GOT3 (cell line): ENCODE measurements at places on chromosomes 4 and X.

DNA sequence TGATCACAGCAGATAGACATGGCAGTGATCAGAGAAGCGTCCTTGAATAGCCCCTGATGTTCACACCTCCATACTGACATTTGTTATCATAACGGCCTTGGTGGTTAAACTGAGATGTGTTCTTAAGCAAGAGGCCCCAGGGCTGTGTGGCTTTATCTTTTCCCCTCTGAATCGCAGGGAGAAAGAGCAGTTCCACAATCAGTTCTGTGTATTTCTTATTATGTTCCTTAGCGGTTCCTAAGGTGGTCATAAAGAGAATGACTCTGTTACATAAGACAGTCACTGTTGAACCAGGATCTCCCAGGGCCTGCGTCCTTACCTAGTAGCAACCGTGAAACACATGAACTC, 52.8 kb upstream of the CBR4 start:
- no peak for DNase-seq

DNA sequence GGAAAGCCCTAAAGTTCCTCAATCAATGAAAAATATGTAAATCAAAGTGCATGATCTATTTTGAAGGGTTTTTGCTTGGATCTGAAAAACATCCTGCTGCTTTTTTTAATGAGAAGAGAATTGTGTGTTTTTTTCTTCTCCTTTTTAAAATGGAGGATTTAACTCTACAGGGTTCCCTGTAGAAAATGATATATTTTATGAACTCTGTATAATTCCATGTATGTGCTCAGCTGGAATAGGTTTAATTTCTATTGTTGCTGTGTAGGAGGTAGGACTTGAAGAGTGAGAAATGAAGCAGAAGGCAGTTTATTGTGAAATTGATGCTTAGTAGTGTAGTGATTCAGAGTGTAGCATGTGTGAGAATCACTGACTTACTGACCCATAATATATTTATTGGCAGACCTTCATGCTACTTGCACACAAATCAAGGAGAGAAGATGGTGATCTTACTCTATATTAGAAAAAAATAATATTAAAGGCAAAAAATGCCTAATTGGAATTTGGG, 286.8 kb upstream of the FSTL5 start:
- no peak for DNase-seq

- DNase-seq = no peak
These were observed 21.7 kb upstream of the ATXN3L start for GRCh38 chrX:13341491-13342101.

DNA sequence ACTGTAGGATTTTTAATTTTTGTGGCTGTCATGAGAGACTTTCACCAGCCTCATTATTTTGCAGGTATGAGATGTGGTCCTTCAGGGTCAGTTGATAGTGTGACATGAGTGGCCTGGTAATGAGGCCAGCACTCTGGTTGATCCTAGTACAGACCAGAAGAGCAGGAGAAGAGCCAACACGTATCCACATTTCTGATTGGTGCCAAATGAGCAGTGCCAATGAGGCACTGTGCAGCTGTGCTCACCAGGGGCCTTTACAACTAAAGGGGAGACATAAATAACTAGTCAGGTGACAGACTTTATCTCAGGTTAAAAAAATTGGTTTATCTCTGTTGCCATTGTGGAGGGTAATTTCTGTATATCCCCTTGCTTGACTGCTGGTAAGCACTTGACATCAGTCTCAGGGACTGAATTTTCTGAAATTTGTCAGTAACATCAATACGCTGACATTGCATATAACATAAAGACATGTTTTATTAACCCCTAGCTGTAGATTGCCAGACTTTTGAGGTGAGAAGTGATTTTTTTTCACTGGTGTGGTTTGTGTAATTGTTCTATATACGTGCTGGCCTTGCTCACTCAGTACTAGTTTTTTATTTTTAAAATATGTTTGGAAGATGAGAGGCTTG, 101.2 kb downstream of the AFF1 start:
- no peak for DNase-seq

DNA sequence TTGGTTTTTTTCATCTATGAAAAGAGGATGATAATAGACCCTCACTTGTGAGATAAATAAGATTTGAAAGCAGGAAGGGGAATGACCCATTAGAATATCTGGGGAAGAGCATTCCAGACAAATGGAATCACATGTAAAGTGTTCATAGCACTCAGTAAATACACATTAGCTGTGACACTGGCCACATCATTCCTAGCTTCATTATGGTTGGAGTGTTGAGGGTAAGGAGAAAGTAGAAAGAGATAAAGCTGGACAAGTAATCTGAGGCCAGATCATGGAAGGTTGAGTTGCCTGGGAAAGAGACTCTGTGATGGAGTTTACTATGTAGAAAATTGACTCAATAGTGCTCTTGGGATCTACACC, 6.9 kb upstream of the PGRMC1 start:
- DNase-seq = no peak

GRCh38 chr4:96162636-96163035, 322.7 kb downstream of the PDHA2 start:
- no peak for DNase-seq

GRCh38 chr4:154781983-154782293, 866 bp downstream of the RBM46 start:
- DNase-seq = no peak

GRCh38 chr4:22870847-22871449, 178.2 kb downstream of the GBA3 start:
- no peak for DNase-seq

GRCh38 chr4:6307891-6308290, 38.2 kb downstream of the WFS1 start:
- no peak for DNase-seq

DNA sequence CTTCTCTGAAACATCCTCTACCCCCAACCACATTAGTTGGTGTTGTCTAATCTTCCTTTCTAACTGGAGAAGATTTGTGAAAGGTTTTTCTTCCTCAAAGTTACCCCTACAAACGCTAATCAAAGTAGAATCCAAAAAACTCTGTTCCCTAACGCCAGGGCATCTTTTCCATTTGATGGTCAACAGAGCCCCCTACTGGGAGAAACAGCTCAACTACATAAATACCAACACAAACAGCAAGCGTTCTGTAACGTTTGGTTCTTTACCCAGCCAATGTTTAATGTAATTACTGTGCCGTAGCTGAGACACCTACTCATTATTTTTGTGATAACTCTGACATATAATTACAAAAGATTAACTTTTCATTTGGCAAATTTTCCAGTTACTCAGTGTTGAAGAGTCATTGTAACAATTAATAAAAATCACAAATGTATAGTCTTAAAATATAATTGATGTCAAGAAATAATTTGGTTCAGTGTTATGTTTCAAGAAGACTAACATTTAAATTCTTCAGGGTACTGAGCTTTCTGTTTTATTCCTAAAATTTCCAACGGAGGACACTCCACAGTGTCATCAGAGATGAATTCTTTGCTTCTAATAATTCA, 94.9 kb upstream of the TBC1D9 start:
- no peak for DNase-seq

DNA sequence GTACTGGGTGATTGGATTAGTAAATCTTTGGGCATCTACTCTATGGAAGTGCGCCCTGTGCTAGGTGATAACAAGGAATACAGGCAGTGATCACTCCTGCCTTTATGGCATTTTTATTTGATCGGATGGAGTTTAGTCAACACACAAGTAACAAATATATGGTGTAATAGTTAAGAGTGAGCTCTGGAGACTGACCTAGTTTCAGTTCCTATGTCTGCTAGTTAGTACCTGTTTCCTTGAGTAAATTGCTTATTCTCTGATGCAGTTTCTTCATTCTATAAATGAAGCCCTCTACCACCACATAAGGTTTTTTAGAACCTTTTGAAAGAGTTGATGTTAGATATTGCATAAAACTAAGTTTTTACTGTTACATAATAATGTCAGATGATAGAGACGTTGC, 134.6 kb downstream of the KDM6A start:
- DNase-seq = no peak

- DNase-seq = no peak
These were observed 1385.6 kb upstream of the ADGRL3 start for GRCh38 chr4:59814402-59815010.

DNA sequence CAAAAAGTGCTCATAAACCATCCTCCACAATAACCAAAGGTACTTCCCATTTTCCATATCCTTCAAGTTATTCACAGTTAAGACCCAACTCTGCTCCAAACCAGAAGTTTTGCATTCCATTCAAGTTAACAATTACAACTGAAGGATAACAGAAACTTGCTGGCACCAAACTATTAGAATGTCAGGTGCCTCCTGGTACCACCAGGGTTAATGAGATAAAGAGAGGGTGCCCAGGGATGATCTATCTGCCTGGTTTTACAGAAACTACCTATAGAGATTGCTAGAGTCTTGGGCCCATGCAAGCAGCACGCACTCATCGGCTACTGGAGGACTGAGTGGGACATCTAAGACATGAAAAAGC, 114.6 kb downstream of the RBM47 start:
- DNase-seq = no peak

DNA sequence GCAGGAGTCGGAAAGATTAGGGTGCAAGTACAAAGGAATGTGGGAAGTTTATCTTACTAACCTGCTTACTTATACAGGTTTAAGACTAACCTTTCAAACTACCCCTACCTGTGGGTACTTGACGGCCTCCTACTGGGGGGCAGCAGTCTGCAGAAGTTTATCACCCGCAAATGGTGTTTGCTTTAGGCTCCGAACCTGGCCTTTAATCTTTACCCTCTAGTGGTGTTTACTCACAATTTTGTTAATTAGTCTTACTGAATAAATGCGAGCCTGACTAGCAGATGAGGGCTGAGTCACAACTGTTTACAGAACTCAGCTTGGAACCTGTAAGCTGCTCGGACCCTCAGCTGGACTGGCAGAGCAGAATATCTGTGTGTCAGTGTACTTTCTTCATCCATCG, 204.2 kb upstream of the GPRIN3 start:
- DNase-seq = no peak

DNA sequence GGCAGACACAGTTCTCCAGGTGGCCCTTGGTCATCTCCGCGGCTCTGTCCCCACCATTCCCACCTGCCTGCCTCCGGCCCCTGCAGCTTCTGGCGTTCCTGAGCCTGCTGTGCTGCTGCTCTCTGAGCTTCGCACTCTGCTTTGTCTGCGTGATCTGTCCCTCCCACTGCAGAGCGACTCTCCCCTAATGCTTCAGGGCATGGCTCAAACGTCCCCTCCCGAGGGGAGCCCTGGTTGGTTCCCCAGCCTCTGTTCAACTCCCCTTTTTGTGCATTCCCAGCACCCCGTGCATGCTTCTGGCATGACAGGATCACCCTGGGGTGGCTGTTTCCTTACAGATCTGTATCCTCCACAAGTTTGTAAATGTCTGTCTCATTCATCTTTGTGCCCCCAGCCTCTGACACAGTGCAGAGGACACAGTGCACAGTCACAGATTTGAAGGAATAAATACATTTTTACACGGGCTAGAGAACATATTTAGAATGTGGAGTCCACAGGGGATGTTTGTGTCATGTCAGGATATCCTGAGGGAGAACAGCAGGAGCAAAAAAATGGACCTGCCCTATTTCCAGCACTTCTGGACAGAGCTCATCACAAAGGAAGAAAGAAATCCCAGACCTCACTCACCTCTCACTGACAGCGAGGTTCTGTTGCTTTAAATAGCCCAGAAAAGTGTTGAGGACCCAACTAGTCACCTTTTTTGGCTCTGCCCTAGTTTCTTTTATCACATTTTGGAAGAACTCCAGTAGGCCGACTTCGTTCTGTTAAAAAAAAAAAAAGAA, 72.6 kb downstream of the GATB start:
- DNase-seq = no peak

- no peak for DNase-seq
These were observed 351.0 kb upstream of the SPANXN1 start for GRCh38 chrX:144896323-144896722.

- no peak for DNase-seq
These were observed 735.4 kb downstream of the FSTL5 start for GRCh38 chr4:161428180-161428965.

DNA sequence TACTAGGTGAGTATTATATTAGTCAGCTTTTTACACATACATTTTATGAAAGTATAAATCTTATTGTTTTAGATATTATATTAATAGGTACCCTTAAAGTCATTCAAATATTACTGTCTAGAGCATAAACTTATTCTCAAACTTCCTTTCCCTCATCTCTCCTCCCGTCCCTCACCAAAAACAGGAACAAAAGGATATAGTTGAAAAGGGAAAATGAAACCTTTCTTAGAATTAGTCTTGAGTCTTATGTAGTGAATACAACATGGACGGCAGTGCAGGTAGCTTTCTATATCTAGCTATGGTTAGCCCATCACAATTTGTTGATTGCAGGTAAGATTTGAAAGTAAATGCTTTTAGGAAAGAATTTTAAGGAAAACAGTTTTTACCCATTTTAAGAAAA, 65.6 kb downstream of the RBPJ start:
- no peak for DNase-seq

DNA sequence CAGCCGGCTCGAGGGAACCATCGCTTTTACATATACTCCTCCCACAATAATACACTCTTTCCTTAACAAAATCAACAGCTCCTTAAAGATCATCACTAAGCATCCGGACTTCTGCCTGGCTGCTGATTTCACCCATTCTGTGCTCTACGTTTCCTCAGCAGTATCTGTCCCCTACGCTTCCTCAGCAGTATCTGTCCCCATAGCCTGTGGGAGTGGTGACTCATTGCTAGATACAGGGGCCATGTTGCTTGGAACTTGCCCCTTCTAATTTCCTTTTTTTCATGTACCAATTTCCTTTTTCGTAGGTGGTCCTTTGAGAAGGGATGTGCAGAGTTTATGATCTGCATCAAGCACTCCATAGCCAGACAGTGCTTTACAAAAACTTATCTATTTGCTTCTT, 18.6 kb downstream of the MAP3K15 start:
- DNase-seq = no peak

GRCh38 chr4:122458625-122459024, 2.1 kb upstream of the IL2 start:
- no peak for DNase-seq

DNA sequence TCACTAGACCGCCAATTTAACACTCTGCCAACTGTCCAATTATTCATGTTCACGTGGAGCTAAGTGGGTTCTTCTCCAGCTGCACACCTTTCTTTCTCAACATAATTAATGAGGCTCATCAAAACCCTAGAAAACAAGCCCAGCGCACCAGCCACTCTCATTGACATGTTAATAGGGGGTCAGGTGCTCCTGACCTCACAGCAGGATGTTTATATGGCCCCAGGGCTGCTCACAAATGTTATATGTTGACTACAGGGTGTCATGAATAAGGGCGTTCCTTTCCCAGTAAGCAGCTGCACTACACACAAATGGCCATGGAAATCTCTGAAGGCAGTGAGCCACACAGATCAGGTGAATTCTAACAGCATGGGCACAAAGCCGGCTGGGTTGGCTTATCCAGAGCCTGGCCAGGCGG, 209.8 kb downstream of the MGST2 start:
- no peak for DNase-seq

DNA sequence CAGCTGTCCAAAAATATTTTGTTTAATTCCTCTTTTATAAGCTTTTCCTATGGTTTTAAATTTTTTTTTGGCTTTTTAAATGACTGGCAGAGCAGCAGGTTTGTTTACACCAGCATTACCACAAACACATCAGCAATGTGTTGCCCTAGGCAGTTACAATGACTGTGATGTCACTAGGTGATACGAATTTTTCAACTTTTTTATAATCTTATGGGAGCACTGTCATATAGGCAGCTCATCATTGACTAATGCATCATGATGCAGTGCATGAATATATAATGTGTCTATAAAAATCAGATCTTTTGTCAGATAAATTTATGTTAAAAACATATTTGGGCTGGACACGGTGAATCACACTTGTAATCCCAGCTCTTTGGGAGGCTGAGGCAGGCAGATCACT, 231.6 kb upstream of the SLIT2 start:
- DNase-seq = no peak
